ENCODE measurements at places on chromosomes 5 and 9.

- no peak for DNase-seq
Observed at GRCh38 chr9:4356306-4356705, 56.4 kb upstream of the GLIS3 start.

DNA sequence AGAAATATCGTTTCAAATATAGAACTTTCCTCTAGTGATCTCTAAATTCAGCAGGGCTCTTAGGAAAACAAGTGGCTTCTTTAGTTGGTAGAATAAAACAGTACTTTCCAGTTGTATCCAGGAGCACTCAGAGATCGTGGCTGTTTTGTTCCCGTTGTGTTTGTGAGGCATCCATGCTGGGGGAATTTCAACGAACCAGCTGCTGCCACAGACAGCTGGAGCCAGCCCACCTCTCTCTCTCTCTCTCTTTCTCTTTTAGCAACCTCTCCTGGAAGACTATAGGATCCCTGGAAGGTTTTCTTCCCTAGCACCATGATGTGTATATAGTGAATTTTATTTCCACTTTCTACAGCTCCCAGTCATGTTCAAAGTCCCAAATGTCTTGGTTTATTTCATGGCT, 1116.0 kb upstream of the SEMA6A start:
- DNase-seq: no peak

GRCh38 chr5:171201310-171201709, 107.7 kb upstream of the TLX3 start:
- DNase-seq: no peak

- DNase-seq: no peak
Observed at GRCh38 chr5:52804981-52805380, 17.3 kb downstream of the ITGA1 start.

GRCh38 chr9:130448771-130449603, 4.2 kb downstream of the ASS1 start:
- no peak for DNase-seq
